ENCODE measurements at places on chromosomes 1 and 21.

GRCh38 chr1:240508201-240508600 is 103.8 kb downstream of the GREM2 start:
- no peak for DNase-seq

GRCh38 chr1:39129514-39129913 is 75.0 kb upstream of the MACF1 start:
- no peak for DNase-seq

GRCh38 chr1:24932284-24932683 is 2.2 kb upstream of the RUNX3 start:
- DNase-seq, result peak; percentile 64

GRCh38 chr1:29700491-29700890 is 464.2 kb downstream of the PTPRU start:
- no peak for DNase-seq

DNA sequence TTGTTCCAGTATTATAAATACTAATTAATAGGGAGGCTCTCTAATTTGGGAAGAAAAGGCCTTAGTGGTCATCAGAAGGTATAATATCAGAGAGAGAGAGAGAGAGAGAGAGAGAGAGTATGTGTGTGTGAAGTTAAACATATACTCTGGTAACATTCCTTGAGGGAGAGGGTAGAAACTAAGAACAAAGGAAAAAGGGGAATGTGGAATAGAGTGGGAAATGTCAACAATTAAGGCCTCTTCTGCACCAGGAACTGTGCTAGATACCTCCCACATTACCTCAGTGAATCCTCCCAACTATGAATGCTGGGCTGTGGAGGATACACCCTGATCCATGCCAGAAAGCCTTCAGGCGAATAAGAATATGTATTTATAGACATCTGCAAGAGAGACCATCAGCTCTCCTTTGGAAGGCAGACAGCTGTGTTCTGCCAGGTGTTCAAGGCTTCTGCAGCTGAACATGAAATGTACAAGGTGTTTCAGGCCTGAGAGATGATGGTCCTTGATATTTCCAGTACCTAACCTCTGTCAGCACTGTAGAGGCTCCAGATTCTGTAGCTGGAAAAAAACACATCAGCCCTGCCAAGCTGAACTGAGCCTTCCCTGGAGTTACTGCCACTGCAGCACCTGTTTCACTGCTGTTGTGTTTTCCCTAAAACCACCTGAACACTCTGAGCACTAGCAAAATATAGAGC is 29.1 kb downstream of the TBX15 start:
- DNase-seq, result no peak

DNA sequence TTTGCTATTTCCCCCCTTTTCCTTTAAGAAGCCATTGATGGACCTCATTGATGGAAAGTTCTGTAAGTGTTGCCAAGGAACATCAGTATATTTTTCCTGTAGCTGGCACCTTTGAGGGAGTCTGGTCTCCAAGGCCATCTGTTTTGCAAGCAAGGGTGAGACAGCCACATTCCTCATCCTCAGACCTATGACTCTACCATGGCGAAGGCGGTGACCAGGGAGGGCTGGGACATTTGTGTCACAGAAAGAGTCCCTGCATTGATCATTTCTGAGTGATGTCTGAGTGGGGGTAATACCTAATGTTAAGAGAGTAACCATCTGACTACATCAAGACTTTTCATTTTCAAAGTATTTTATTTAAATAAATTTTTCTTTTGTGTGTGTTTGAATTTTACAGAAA is 35.4 kb downstream of the KIAA0040 start:
- no peak for DNase-seq

GRCh38 chr1:214553142-214553710 is 1.8 kb upstream of the PTPN14 start:
- DNase-seq, result no peak

GRCh38 chr21:15771311-15771710 is 41.5 kb downstream of the USP25 start:
- DNase-seq, result no peak

DNA sequence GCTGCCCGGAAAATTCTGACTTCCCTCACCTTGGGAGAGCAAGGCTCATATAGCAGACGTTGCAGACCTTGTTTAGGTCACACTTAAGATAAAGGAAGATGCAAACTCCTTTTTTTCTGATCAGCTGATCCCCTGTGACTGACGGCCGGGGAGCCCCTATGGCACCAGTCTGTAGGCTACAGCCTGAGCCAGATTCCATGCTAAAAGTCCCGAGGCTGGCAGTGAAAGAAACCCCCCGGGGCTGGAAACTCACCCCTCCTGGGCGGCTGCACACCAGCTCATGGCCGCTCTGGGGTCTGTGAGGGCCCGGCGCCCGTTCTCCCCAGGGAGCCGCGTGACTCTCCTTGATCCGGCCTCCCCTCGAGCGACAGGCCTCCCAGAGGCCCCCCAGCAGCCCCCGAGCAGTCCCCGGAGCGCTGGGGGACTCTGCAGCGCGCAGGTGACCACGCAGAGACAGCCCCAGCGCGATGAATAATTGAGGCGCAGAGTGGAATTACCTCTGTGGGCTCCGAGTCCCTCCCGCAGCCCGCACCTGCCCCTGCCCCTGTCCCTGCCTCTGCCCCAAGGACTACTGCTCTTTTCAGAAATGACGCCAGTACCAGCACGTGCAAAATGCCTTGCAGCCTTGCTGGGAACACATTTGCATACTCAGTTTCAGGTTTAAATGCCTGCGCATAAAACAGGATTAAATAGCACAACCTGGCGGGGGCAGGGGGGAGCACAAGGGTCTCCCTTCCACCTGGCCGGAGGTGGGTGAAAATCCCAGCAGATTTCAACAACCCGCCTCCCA is 62.6 kb upstream of the CLDN14 start:
- DNase-seq, result no peak

DNA sequence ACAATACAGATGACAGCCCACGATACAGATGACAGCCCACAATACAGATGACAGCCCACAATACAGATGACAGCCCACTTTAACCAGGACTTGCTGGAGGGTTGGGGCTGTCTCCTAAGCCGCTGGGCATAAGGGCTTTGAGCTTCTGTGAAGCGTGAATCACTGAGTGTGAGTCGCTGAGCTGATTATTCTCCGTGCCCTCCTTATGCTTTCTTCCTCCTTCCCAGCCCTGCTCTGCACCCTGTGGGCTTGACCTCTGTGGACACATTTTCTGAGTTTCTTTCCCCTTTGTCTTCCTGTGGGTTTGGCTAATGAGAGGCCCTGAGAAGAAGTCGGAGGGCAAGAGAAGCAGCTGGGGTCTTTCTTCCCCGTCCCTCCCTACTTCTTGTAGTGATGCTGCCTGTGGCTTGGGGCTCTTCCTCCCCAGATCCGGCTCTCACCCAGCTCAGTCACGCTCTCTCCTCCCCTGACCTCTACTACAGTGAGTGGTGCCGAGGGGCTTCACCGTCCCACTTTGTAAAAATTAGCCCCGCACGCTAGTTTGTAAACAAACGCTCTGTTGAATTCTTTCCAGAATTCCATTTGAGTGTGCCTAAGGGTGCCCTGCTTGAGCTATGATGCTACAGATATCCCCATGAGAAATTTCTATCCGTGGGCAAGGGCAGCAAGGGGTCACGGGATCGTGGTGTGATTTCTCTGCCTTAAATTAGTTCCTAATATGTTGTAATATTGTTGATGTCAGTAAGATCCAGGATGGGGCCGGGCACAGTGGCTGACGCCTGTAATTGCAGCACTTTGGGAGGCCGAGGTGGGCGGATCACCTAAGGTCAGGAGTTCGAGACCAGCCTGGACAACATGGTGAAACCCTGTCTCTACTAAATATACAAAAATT is 46.4 kb upstream of the SOD1 start:
- DNase-seq, result peak; percentile 41

DNA sequence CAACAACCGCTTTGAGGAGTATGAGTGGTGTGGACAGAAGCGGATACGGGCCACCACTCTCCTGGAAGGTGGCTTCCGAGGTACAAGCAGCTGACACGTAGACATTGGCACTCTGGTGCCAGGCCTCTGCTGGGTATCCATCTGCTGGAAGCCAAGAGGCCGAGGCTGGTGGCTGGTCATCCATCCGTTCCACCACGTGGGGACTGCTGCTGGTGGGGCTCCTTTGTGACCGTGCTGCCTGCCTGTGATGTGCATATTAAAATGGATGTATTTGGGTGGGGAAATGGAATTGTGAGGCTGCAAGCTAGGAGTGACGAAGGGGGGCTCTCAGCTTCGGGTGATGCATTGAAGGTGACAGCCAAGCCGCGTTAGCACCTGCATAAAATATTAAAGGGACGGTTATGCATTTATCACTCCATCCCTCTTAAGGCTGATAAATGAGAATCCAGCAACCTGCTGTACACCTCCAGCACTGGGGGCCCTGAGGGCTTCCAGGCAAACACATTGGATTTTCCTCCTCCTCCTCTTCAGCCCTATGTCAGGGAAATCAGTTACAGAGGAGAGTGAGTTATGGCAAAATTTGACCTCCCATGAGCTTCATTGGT is 38.1 kb downstream of the TMEM53 start:
- no peak for DNase-seq

- no peak for DNase-seq
Measured at GRCh38 chr21:25850126-25850842, 115.5 kb downstream of the GABPA start.

GRCh38 chr1:53469373-53469772 is 10.2 kb downstream of the DMRTB1 start:
- DNase-seq, result no peak

GRCh38 chr1:9905010-9905409 is 5.1 kb downstream of the CTNNBIP1 start:
- DNase-seq, result no peak

DNA sequence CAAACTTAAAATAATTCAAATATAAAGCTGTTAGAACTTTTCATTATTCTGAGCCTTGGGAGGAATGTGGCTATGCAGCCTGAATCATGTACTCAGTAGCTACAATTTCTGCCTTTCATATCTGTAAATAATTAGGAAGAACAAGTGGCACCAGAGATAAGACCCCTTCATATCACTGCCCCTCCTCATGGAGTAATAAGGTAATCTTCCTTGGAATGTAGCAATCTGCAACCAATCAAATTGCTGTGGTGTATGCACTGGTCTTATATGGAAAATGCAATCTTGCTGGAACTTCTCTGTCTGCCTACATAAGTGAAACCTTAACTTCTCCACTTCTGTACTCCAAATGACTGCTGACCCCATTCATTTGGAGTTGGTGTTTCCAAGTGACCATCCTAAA is 104.4 kb upstream of the VANGL1 start:
- DNase-seq, result no peak

- no peak for DNase-seq
Measured at GRCh38 chr1:201487742-201488141, 18.8 kb upstream of the PHLDA3 start.

DNA sequence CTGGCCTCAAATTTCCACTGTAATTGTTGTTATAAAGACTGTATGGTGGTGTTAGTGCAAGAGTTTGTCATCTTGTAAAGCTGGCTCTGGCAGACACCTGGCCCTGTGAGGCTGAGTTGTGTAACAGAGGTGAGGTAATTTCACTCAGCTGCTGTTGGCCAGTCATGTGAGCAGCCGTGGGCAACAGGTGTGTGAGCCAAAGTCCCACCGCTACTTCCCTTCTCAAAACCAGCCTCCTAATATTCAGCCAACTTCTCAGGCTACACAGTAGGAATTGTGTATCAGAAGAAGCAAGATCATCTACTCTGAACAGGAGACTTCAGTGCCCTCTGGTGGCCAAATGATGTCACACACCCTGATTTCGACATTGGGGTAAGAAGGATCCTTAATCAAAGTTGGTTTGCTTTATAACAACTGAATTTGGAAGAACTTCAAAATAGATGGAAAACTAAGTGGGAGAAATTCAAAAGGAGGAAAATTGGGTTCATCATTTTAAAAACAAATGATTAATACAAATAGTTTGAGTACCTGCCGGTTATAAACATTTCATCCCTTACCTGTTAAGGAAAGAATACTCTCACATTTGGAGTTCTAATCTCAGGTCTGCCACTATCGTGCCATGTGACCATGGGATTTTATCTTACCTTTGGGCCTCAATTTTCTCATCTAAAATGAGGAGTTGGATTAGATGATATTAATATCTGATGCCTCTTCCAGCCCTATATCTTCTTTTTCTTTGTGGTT is 2.6 kb upstream of the CREG1 start:
- peak; percentile 72 for DNase-seq

- DNase-seq, result no peak
Measured at GRCh38 chr21:43708745-43709381, 10.1 kb upstream of the PDXK start.

- DNase-seq, result no peak
Measured at GRCh38 chr1:205936311-205936710, 6.9 kb downstream of the SLC26A9 start.

GRCh38 chr1:160208557-160209320 is 3.6 kb downstream of the PEA15 start:
- no peak for DNase-seq

DNA sequence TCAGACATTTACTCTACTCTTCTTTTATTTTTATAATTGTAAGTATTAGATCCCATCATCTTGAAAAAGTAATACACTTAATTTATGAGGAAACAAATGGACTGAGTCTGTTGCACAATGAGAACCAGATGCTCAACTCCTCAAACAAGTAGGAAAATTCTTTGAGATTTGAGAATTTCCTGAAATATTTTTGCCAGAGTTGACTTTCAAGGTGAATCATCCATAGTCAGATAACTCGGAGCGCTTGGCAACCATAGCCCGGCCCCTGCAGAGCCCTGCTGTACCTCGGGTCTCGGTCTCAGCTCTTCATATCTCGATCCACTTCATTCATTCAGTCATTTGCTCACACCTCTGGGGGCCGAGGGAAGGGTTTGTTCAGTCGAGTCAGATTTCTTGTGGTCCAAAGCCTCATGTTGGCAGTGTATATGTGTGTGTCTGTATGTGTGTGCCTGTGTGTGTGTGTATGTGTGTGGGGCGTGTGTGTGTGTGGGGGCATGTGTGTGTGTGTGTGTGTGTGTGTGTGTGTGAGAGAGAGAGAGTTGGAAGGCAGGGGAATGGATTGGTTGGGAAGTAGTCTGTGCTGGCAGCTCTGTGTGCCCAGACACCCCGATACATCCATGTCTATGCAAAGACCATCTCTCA is 18.1 kb upstream of the PCP4 start:
- no peak for DNase-seq

- no peak for DNase-seq
Measured at GRCh38 chr1:172398970-172399755, 21.3 kb upstream of the C1orf105 start.

- DNase-seq, result no peak
Measured at GRCh38 chr21:34280959-34281358, 82.8 kb upstream of the KCNE2 start.

GRCh38 chr1:39996396-39997004 is 41.6 kb downstream of the MFSD2A start:
- DNase-seq, result no peak

DNA sequence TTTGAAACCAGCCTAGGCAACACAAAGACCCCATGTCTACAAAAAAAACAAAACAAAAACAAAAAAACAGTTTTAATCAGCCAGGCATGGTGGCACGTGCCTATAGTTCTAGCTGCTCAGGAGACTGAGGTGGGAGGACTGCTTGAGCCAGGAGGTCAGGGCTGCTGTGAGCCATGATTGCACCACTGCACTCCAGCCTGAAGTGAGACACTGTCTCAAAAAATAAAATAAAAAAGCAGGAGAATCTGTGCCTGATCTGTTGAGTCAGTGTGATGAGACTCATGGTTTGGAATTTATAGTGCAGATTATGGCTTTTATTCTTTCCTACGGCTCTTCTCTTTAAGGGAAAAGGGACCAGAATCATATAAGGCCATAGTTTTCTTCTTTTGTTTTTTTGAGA is 16.5 kb downstream of the TRIT1 start:
- DNase-seq, result no peak
